ENCODE measurements at places on chromosomes 6 and 20.

DNA sequence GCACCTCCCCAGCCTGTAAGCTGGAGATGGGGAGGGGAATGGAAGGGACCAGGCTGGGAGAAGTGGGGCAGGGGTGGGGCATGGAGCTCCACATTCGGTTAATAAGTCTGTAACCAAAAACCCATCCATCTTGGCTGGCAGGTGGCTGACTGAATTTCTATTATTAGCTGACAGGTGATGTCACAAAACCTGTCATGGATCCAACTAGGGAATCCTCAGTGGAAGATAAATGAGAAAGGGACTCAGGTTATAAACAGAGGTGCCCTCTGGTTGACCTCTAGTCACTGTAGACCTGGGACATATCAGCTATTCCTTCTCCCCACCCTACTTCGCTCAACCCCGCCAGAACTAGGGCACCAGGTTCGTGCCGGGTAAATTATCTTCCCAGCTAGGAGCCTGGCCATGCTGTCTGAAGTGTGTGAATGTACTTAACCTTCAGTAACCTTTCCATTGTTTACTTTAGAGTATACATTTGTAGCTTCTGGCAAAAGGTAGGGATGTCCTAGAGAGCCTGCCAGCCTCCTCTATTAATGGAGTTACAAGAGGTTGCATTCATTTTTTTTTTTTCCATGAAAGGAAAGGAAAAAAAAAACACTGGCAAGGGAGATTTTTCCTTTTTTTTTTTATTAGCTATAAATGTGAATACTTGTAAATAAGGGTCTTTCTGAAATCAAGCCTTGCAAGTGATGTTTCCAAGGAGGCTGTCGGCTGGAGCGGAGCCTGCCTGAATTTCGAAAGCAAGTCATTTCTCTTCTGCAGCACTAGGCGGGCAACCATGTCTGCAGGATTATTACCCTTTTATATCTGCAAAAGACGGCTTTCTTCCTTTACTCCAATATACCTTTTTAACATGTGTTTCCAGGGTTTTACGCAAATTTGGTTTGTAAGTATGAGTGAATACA is 135.9 kb downstream of the TMEM242 start:
- no peak for DNase-seq

- no peak for DNase-seq
Observed at GRCh38 chr6:11692451-11693376, 85.9 kb downstream of the ADTRP start.

DNA sequence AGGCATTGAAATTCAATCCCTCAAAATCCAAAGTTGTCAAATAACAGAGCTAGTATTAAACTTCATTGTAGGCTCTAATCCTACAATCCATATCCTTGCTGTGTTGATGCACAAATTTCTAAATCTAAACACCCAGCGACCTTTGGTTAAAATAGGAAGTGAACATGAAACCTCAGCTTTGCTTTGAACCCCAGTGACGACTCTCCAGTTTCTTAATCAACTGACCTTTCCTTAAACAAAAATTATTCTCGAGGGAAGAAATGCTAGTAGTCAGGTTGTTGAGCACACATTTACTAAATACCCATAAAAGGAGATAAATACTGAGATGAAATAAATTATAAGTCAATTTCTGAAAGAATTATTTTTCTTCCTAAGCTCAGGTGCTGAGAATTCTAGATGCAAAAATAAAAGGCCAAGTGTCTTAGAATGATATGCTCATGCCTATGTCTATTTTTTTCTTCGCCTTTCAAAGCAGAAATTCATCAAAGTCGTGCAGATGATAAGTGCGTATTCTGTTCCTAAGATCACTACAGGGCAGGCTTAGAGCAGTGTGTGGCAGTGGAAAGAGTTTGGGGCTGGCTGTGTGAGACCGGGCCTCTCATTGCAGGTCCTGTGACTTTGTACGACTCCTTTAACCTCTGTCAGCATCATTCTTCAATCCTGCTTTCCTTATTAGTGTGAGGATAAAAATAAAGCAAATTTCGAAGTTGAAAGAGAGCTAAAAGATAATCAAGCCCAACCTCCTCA is 208.7 kb downstream of the PRL start:
- DNase-seq = no peak

GRCh38 chr6:170137176-170137891 is 153.5 kb downstream of the DLL1 start:
- DNase-seq = no peak

- DNase-seq = no peak
Observed at GRCh38 chr6:11434565-11435326, 102.8 kb upstream of the TMEM170B start.

DNA sequence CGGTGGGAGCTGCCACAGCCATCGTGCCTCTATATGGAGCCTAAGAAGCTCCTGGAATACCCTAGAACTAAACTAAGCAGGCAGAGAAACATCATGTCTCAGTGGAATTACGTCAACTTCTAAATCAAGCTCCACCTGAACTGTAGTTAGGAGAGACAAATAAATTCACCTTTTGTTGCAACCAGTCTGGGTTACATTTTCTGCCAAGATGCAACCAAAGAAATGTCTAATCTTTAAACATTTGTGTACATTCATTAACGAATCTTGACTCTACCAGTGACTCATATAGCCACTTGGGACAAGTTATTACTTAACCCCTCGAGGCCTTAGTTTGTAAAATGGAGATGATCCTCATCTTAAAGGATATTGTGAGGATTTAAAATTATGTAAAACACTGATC is 8.9 kb downstream of the PTPRK start:
- no peak for DNase-seq

DNA sequence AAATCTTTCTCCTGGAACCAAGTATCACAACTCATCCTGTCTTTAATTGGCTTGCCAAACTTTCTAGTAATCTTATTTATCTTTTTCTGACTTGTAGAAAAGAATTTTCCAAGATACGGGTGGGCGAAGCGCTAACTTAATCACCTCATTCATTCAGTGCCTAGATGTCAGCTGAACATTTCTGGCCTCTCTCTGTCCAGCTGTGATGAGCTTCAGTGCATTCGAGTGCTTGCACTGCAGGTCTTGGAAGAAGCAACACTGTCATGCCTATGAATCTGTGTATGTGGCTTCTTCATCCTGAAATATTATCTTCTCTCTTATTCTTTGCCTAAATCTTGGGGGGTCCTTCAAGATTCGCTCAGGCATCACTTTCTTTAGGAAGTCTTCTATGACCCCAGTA is 16.3 kb upstream of the ENPP1 start:
- no peak for DNase-seq

- no peak for DNase-seq
Observed at GRCh38 chr6:69785697-69786096, 11.1 kb downstream of the LMBRD1 start.

- no peak for DNase-seq
Observed at GRCh38 chr6:6927521-6928361, 180.0 kb upstream of the RREB1 start.

DNA sequence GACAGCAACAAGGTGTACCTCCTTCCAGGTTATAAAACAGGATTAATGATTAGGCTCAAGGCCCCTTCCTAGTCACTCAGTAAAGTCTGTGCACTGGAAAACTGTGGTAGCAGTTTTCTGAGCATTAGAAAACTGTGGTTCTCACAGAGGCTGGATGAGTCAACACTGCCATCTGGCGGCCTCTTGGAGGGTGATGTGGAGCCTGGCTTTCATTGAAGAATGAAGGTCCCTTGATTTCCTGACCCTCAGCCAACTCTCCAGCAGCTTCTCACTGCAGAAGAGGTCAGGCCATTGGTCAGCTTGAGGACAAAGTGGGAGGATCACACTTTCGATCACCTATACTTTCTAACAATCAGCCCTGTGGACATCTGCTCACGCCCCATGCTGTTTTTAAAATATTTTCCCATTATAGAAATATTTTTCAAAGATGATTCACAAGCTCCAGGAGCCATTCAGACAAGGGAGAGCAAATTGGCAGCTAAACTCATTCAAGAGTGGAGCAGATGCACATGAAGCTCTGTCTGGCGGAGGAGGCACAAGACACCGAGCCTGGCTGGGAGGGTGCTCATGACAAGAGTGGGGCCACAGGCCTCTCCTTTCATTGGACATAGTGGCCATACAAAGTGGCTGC is 23.2 kb downstream of the PSMB1 start:
- peak; percentile 42 for DNase-seq

- DNase-seq = no peak
Observed at GRCh38 chr20:59850018-59850641, 83.3 kb downstream of the SYCP2 start.

DNA sequence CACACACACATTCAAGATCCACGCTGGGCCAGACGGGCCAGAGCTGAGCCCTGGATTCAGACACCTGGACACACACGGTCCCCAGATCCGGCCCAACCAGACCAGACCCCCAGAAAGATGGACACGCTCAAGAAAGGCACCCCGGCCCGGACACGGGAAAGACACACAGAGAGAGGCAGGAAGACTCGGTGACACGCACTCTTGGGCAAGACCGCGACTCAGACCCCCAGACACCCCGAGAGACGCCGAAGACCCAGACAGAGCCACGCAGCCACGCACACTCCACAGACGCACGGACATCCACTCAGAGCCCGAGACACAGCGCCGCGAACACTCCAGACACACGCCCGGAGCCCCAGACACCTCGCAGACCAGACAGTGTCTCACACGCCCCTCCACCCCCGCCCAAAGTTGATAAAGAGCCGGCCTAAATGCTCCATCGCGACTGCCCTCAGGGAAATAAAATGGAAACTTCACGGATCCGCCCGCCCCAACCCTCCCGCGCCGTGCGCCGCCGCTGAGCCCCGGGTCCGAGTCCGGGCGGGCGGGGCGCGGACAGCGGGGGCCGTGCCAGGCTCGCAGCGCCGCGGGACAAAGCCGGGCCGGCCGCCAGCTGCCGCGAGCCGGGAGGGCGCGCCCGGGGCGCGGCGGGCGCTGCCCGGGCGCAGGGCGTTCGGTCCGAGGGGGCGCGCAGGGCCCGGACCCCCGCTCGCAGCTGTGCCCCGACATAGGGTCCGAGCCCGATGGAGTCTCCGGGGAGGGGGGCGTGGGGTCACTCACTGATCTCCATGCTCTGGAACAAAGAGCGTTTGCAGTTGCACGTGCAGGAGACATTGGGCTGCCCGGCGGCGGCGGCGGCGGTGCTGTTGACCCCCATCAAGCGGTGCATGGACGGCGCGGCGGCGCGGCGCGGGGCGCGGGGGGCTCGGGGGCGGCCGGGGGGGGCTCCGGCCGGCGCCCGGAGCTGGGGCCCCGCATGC is 831 bp downstream of the PMEPA1 start:
- no peak for DNase-seq

- no peak for DNase-seq
Observed at GRCh38 chr6:55040102-55040848, 134.0 kb upstream of the HCRTR2 start.

- no peak for DNase-seq
Observed at GRCh38 chr6:15508931-15509330, 153.9 kb downstream of the DTNBP1 start.

- no peak for DNase-seq
Observed at GRCh38 chr6:47862731-47863130, 80.9 kb downstream of the OPN5 start.

DNA sequence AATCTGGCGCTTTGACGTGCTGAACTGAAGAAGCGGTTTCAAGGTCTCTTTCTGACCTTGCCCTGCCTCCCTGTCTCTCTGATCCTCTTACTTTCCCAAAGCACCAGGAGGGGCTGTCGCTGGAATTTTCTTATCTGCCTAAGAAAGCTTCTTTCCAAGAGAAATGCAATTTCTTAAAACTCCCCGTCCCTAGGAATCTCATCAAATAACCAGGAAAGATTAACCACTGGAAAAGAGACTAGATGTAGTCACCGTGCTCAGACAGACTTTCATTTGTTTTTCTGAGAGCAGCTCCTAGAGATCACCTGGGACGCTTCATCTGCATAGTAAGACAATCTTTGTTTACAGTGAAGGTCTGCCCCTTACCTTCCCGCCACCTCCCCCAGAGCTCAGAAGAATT is 38.6 kb downstream of the PDYN start:
- DNase-seq = no peak

- DNase-seq = peak; percentile 72
Observed at GRCh38 chr6:37517411-37517812, 17.7 kb upstream of the CCDC167 start.

DNA sequence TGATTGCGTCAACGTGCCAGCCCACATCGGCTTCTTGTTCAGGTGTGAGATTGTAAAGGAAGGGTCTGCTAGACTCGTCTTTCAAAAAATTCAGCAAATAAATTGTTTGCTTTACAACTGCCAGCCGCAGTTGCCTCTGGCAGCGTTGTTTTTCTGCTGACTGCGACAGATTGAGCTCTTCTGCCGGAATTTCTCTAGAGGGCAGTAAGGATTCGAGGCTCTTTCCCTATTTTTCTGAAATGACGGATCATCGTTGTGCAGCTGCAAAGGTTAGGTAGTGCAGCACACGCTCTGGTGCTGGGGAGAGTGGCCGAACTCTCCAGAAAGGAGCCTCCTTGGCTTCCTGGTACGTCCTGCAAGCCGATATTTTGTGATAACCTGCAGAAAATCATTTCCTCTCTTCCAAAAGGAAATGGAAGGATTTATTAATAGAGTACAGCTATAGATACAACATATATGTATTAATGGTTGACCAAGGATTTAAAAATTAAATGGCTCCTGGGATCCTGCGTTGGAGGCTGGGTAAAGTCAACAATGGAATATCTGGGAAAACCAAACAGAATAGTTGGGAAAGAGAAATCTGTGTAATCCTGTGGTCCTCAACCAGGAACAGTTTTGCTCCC is 121.9 kb upstream of the ZFP64 start:
- no peak for DNase-seq

DNA sequence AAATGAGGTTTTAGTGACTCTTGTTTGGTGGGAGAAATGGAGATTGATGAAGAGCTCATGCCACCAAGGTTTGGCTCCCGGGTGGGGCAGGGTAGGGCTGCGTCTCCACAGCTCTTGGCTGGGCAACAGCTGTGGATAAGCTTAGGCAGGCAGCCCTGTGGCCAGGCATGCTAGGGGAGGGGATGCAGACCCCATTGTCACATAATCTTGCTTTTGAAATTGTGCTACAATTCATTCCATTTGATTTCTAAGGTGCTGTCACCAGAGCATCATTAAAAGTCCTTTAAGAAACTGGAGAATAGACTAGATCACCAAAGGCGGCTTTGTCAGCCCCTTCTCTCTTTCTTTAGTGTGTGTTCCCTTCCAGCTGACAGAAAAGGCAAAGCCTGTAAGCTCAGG is 574.2 kb upstream of the JAG1 start:
- DNase-seq = no peak

DNA sequence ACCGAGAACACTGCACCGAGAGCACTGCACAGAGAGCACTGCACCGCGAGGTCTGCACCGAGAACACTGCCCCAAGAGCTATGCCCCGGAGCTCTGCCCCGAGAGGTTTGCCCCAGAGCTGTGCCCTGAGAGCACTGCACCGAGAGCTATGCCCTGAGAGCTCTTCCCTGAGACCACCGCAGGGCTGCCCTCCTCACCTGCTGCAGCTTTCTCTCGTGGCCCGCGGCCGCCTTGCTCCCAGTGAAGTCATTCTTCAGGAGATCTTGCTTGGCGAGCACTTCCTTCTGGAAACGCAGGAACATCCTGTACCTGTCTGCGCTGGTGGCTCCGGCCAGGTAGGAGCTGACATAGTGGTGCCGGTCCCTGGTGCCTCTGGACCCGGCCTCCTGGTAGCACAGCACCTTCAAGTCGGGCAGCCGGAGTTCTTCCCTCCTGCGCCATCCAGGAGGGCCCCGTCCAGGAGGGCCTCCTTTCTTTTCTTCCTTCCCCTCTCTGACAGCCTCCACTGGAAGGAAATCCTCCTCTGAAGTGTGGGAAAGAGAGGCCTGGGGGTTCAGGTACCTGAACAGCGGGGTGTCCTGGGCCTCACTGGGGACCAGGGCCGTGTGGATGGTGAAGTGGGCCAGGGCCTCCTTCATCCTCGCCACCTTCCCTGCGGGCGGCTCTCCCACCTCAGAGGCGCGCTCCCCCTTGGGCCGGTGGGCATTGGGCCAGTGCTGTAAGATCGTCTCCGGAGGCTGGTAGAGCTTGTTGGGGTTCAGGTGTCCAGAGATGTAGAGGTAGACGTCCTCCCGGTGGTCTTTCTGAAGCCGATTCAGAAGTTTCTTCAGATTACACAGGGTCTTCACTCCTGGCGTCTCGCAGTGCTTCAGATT is 7.8 kb downstream of the C6orf118 start:
- DNase-seq = no peak
